ENCODE measurements at places on chromosomes 12 and 14.

DNA sequence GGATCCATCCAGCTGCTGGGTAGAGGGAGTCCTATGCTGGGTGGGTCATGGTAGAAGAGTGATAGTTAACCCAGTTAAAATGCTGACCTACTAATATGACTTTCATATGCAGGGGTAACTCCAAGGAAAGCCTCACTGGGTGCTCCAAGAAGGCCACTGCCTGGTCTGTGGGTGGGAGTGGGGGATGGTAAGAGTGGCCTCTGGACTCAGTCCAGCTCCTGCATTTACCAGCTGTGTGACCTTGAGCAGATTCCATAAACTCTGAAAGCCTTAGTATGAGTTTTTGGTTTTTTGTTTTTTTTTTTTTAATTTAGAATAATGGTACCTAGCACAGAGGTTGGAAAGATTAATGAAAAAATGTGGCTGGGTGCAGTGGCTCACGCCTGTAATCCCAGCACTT, 51.6 kb downstream of the ARF6 start:
- H3K27me3 ChIP-seq = no peaks in the 10 kb centered on the region
- H3K36me3 ChIP-seq = no peaks in the 10 kb centered on the region

DNA sequence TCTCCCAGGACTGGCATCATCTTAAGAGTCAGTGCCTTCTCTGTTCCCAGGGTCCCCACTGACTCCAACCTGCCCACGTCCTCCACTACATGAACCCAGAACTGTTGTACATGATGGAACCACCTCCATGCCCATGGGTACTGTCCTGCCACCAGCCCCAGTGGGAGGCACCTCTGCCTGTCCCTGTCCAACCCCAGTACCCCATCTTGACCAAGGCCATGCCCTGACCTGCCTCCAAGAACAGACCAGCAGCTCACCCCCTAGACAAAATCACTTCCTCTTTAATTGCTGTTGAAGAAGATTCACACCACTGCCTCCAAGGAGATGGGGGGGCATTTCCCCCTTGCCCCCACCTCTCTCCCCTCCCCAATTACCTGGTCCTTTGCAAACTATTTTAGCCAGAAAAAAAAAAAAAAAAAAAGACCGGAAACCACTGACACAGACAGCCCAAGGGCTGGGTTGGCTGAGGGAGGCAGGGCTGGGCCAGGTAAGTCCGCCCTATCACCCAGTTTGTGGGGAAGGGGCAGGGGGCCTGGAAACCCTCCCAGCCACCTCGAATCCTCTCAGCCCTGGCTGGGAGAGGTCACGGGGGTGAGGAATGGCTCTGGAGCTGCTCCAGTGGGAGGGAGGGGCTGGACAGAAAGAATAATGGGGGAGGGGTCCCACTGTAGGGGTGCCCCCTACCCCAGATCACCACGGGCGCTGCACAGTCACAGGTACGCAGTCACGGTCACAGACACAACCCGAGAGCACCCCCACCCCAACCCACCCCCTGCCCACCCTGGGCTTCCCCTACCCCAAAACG, 13.4 kb downstream of the AGAP2 start:
- peaks cover 58% of the 10 kb centered on the region for H3K27me3 ChIP-seq
- no peaks in the 10 kb centered on the region for H3K36me3 ChIP-seq
- no peak overlapping the region for H3K4me3 ChIP-seq
- peak; percentile 3 for DNase-seq
- peaks cover 6% of the 10 kb centered on the region for H3K4me1 ChIP-seq
- no peak overlapping the region for H3K27ac ChIP-seq

DNA sequence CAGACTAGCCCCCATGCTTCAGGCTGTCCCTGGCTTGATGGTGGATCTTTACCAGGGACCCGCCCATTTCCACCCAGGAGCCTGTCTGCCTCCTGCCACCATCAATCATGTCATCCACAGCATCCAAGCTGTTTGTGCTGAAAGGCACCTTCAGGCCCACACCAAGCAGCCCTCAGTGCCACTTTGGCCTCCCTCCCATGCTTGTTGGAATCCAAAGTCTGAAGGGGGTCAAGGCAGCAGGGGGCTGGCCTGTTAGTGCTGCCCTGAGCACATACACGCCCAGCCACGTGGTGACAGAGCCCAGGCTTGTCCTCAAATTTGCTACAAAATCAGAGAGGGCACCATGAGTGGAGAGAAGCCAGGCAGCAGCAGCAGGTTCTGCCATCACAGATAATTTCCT, 1146.8 kb downstream of the FSCB start:
- H3K36me3 ChIP-seq = no peaks in the 10 kb centered on the region
- H3K27ac ChIP-seq = no peak overlapping the region
- no peaks in the 10 kb centered on the region for H3K27me3 ChIP-seq
- no peak overlapping the region for H3K4me3 ChIP-seq
- no peaks in the 10 kb centered on the region for H3K4me1 ChIP-seq

- H3K27ac ChIP-seq = no peak overlapping the region
- peak; percentile 35 for DNase-seq
- H3K4me1 ChIP-seq = no peaks in the 10 kb centered on the region
- no peaks in the 10 kb centered on the region for H3K27me3 ChIP-seq
Observed at GRCh38 chr12:18998343-18999261, 130.9 kb upstream of the PLEKHA5 start.

DNA sequence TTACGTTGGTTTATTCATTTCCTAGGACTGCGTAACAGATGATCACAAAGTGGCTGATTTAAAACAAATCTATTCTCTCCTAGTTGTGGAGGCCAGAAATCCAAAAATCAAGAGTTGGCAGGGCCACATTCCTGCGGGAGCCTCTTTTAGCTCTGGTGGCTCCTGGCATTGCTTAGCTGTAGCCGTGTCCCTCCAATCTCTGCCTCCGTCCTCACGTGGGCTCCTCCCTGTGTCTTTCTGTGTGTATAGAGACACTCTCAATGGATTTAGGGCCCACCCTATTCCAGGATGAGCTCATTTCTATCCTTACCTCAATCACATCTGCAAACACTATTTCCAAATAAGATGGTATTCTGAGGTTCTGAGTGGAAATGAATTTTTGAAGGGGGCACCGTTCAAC, 42.5 kb downstream of the KCTD10 start:
- no peak overlapping the region for H3K27ac ChIP-seq
- H3K4me3 ChIP-seq = no peak overlapping the region
- H3K27me3 ChIP-seq = no peaks in the 10 kb centered on the region

Measured in hepatocyte (in vitro differentiated cells).